ENCODE measurements at places on chromosomes 16 and 17.

DNA sequence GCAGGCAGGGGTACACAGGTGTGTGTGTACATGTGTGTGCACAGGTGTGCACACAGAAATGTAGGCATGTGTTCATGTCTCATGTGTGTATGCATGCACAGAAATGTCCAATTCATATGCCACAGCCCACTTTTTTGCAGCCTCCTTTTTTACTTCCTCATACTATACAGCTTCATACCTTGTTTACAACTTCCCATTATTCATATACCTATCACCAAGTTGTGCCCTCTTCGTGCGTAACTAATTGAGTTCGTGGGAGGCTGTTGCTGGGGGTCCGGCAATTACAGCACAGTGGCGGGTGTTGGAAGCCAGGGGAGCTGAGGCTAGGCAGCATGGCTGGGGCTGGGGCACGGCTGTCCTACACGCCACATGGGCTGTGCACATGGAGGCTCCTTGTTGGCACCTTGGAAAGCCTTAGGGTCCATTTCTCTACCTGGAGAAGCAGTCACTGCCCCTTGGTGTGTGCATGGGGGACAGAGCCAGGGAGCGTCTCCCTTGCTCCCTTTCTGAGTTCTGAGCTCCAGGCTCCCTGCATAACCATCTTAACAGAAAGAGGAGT is 266.7 kb downstream of the ENGASE start:
- DNase-seq: no peak

GRCh38 chr17:57627591-57627990 is 117.5 kb downstream of the CCDC182 start:
- no peak for DNase-seq

GRCh38 chr16:54216688-54217087 is 69.9 kb downstream of the IRX3 start:
- DNase-seq: no peak

DNA sequence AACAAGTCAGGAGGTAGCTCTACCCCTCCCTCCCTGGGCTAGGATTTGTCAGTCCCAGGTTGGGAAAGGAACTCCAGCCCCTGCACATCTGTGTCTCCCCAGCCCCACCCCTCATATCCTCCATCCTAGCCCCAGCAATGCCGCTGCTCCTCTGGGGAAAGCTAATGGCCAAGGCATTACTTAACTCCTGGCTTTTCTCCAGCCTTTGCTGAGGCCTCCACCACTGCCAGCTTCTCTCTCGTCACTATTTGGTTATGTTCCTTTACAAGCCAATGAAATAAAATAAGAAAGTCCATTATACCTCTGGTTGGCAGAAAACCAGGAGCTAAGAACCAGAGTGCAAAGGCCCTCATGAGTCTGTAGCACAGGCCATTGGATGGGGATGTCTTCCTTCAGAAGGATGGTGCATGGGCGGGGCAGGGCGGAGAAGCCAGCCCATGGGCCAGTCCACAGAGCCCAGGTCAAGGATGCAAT is 171.0 kb downstream of the CCDC182 start:
- no peak for DNase-seq

- no peak for DNase-seq
These were observed 1526.0 kb downstream of the CDH8 start for GRCh38 chr16:60510208-60510607.
